Substantia nigra (tissue), 51 donors: ENCODE measurements at places on chromosomes 3 and 15.

DNA sequence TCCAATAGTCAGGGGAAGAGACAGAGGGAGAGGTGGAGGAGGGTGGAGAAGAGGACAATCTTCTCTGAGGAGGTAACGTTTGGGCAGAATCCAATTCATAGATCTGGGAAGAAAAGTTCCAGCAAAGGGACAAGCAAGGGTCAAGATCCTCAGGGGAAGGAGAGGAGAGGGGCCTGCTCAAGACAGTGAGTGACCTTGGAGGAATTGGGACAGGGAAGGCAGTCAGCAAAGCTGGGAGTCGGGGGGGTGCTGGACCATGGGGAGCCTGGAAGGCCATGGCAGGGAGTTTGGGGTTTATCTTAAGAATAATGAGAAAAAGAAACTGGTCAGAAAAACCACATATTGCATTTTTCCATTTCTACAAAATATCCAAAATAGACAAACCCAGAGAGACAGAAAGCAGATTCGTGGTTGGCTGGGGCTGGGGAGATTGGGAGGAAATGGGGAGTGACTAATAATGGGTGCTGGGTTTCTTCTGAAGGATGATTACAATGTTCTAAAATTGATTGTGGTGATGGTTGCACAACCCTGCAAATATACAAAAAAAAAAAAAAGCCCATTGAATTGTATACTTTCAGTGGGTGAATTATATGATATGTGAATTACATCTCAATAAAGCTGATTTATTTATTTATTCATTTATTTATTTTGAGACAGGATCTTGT, 19.6 kb upstream of the SRP14 start:
- no peak for DNase-seq

DNA sequence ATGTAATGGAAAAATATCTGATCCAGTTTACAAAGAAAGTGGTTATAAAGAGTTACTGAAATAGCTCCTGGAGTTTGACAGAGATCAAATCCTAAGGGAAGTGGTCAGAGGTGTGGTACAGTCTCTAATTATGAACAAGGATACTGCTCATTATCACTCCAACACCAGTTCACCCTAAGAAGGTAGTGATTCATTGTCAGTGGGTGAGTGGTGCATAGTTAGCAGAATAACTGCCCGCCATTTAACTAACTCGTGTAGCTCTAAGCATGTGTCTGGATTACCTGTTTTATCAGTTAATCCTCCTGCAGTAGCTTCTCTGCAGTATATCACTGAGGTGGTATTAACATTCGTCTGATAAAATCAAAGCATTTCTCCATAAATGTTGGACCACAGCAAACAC, 700.1 kb downstream of the NLGN1 start:
- no peak for DNase-seq

DNA sequence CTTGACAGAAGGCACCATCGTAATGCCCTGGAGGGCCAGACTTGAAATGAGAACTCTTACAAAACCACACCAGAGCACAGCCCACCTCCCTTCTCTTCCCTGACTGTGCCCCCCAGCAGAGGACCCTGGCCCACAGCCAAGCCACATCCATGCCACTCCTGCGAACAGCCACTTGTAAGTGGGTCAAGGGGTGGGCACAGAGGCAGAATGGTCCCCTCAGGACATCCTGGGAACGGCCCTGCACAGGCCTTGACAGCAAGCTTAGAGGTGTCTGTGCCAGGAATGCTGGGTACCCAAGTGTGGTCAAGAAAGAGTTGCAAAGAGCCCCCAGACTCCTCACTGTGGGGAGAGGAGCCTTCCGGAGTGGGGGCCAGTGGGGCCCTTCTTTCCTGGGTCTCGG, 33.3 kb downstream of the HCN4 start:
- no peak for DNase-seq

DNA sequence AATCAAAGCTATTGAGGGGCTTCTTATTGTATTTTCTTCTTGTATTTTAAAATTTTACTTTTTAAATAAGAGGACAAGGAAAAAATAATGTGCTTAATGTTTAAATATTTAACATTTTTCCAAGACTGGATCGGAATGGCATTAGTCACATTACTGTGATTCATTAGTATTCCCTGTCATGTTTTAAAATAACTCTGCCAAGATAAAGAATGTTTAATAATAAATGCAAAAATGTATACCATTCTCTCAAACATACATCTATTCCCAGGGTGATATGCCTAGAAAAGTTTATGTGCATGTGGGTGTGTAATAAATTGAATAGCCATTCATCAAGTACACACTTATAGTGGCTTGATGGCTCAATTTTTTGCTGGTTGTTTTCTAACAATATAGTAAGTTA, 936.1 kb downstream of the PLOD2 start:
- no peak for DNase-seq

DNA sequence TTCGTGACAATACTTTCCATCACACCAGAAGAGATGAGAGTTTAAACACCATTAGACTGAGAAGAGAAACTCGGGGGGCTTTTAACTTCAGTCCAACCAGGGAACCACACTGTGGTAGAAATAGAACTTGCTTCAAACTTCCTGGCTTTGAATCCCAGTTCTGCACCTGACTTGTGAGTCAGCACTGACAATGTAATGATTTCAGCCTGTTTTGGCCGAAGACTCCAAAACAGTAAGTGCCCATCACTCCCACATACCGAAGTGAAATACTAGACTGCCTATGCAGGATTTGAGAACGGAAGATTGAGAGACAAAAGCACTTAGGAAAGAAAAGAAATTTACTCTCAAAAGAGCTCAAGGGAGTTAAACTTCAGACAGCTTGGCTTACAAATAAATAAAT, 27.0 kb downstream of the C2CD4B start:
- no peak for DNase-seq

DNA sequence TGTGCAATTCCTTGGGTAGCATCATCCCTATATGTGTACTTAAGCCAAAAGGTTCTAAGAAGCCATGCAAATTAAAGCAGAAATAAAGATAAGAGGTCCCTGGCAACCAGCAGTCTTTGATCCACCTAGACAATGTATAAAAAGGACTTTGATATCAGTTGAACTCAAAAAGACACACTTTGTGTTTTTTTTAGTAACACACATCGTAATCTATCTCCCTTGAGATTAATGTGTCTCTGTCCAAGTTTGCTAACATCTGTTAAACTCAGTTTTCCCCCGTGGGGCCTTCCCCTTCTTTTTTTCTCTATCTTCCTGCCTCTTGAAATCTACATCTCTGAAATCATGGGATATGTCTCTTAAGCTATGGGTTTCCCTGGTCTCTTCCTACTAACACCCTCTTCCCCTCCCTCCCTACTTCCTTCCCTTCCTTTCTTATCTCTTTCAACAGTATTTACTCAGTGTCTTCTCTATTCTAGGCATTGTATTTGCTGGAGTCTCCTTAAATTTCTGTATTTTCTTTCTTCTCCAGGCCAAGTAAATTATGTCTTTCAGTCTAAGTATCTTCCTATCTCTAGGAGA, 27.7 kb downstream of the ALDH1A2 start:
- DNase-seq, result no peak

- no peak for DNase-seq
These were observed 122.2 kb upstream of the SLC24A5 start for GRCh38 chr15:47998619-47999019.

- no peak for DNase-seq
These were observed 4.1 kb upstream of the SKOR1 start for GRCh38 chr15:67820992-67821783.

GRCh38 chr3:16350597-16351318, 85.7 kb downstream of the OXNAD1 start:
- no peak for DNase-seq

GRCh38 chr3:148601766-148602685, 95.7 kb upstream of the AGTR1 start:
- DNase-seq, result no peak

DNA sequence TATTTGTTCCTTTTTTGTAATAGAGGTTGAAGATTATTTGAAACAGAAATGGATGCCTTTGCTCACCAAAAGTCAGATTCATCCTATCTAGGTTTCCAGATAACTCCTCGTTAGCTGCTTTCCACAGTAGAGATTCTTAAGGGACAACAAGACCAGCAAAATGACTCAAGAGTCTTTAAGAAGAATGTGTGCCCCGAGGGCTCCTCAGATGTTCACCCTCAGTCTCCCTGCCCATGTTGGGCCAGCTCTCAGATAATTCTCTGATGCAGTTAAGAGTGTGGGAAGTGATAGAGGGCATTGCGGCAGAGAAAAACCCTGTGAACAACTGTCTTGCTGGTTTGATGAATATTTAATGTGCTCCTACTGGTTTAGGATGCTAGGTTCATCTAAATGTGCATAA, 251.1 kb downstream of the PTPRG start:
- DNase-seq, result no peak

GRCh38 chr3:28036599-28037575, 204.5 kb upstream of the CMC1 start:
- DNase-seq, result no peak

- no peak for DNase-seq
These were observed 24.9 kb upstream of the ZNF710 start for GRCh38 chr15:89976246-89976600.

DNA sequence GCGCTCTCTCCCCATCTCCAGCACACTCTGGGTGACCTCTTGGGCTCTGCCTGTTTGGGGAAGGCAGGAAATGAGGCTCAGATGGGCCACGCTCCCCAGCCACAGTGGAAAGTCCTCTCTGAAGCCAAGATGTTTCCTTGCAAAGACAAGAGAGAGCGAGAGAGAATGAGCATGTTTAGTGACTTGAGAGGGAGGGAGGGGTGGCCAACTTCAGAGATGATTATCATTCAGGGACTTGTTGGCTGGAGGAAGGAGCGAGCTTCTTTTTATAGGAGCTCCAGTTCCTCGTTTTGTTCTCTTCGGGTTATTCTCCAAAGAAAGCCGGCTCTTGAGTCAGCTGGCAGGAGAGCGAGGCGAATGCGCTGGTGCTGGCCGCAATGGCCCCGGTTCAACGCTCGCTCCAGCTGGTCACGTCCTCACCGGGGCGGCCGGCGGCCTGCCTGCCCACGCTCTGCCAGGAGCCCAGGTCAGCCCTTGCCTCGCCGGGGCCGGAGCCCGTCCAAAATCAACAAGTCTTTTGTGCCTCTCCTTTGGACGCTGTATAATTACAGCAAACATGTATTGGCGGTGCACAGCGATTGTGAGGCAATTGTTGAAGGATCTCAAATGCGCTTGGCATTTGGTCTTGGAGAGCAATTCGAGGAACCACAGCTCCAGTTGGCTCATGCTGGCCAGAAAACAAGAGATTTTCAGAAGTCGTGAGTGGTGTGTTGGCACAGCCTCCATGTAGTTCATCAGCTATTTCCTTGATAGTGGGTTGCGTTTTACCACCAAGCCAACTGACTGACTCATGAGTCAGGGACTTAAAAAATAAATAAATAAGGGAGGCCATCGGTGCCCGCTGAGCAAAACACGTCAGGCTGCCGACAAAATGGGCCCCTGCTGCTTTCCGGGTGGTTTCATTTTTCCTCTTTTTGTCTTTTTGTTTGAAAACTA, 288.6 kb downstream of the UACA start:
- DNase-seq, result peak; percentile 37

DNA sequence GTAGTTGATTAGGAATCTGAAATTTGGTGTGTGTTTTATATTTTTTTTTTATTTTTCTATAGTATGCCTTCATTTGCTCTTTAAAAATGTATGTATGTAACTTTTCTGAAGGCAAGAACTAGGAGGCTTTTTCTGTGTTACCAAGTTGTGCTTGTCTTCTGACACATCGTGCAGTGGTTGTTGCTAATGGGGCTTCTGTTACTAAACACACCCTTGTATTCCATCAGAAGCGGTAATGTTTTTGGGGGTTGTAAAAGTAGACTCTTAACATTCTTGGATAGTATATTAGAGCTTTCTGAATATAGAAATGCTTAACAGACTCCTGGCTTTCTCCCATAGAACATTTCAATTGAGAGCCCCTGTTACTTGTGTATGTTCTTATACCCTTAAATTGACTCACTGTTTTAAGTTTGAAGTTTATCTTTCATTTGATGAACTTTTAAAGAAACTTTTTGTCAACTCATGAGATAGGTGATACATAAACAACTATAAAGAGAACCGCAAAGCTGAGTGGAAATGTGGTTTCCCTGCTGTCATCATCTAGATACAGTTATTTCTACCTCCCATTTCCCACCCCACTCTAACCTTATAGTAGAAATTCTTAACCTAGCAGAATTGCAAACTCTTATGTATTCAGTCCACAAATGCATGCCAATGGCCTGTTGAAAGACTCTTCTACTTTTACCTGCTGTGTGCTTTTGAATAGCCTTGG, 2.5 kb downstream of the TIPARP start:
- DNase-seq, result no peak

DNA sequence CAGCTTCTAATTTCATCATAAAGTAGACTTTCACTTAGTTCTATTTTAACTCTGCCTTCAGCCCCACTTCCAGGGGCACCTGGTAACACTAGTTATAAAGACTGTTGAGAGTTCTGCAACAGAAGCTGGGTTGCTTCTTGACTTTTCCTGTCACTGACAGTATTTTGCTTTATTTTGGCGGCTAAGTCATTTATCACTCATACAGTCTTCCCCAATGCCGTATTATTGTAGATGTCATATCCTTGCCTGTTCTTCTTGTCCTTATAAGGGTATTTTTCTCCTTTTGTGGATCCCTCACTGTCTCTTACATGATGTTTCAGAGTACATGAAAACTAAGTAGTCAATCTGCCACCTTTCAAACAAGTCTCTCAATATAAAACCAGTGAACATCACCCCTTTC, 369.0 kb upstream of the PPP2R3A start:
- no peak for DNase-seq

DNA sequence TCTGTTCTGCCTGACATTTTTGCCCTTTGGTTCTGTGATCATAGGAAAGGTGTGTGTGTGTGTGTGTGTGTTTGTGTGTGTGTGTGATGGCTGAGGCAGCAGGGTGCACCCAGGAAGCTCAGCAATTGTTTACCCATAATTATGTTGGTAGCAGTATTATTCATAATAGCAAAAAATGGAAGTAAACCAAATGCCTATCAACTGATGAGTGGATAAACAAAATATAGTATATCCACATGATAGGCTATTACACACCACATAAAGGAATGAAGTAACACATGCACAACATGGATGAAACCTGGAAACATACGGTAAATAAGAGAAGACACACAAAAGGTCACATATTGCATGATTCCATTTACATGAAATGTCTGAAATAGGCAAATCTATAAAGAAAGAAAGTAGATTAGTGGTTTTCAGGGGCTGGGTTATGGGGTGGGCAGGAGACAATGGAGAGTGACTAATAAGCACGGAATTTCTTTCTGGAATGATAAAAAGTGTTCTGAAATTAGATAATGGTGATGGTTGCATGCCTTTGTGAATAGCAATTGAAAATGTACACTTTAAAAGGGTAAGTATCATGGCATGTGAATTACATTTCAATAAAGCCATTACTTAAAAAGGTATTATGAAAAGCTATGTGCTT, 167.2 kb downstream of the POLR2M start:
- no peak for DNase-seq

GRCh38 chr3:47034868-47035489, 55.5 kb downstream of the NBEAL2 start:
- DNase-seq, result no peak

- DNase-seq, result no peak
These were observed 202.2 kb downstream of the DOCK3 start for GRCh38 chr3:50876947-50877346.

- DNase-seq, result no peak
These were observed 61.2 kb downstream of the IQGAP1 start for GRCh38 chr15:90449206-90449735.
